ENCODE measurements at places on chromosomes 3 and 15. TPM values are rescaled to one million over a fixed set of nuclear protein-coding genes. Genes with fewer than 3 reads are reported as not detected.

DNA sequence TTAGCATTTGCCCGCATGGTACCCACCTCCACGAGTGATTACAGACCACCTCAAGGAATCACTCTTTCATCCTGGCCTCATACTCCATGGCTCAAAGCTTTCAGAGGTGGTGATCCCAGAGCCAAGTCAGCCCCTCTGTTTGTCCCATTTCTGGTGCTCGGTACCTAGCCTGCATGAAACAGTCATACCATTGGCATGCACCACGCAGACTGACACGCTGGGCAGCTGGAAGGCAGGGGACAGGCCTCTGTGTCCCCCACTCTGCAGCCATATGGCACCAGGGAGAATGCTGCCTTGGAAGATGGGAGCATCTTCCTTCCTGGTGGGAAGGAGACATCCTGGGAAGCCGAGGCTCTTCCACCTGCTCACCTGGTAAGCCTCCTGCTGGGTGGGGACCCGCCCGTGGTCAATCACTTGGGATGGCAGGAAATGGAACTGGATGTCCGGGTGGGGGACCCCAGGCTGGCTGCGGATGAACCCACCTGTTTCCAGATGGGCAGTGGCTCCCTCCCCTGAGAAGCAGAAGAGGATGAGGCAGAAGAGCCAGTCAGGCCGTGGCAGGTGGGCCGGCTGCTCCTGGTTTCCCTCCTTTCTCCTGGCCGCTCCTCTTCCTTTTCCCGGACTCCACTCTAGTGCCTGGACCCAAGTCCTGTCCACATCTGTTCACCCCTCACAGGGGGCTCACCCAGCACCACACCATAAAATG, 26.9 kb downstream of the CHDH start:
- no peak for DNase-seq

A4GNT gene
- polyA plus RNA-seq: not detected

SMCO1 gene
- polyA plus RNA-seq: 1.8 TPM

TMEM212 gene
- polyA plus RNA-seq: not detected

DNA sequence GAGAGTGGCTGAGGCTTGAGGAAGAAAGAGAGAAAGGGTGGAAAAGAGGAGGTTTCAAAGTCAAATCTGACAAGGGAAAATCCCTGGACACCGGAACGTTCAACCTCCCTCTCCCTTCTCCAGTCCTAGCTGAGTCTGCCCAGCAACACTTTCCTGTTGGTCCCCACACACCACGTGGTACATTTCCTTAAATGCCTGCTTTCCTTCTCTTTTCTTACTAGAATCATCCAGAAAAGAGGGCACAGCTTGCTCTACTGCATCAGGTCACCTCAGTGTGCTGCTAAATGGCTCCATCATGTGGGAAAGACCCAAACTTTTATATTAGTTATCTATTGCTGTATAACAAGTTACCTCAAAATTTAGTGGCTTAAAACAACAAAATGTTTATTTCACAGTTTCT, 181.2 kb downstream of the NECTIN3 start:
- peak; percentile 11 for DNase-seq

DNA sequence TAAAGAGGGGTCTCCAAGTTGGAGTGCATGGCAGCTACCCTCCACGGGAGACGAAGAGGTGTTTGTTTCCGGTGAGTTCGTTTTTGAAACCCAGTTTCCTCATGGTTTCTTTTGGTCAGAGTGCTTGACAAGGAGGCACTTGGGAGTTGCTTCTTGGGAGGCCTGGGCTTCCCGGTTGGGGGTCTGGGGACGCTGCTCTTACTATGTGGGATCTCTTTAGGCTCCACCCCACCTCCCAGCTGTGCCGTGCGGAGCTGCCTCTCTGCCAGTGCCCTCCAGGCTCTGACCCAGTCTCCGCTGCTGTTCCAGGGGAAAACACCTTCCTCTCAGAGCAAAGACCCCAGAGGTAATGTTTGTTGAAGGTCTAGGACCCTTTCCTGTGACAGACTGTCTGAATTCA, 29.6 kb downstream of the KIF7 start:
- DNase-seq: no peak

RFC4 gene
- polyA plus RNA-seq: 30.7 TPM

GRCh38 chr3:118447339-118447738, 587.3 kb downstream of the IGSF11 start:
- DNase-seq: no peak

- DNase-seq: peak; percentile 32
These were observed 1.0 kb downstream of the NGRN start for GRCh38 chr15:90266485-90266884.

DNA sequence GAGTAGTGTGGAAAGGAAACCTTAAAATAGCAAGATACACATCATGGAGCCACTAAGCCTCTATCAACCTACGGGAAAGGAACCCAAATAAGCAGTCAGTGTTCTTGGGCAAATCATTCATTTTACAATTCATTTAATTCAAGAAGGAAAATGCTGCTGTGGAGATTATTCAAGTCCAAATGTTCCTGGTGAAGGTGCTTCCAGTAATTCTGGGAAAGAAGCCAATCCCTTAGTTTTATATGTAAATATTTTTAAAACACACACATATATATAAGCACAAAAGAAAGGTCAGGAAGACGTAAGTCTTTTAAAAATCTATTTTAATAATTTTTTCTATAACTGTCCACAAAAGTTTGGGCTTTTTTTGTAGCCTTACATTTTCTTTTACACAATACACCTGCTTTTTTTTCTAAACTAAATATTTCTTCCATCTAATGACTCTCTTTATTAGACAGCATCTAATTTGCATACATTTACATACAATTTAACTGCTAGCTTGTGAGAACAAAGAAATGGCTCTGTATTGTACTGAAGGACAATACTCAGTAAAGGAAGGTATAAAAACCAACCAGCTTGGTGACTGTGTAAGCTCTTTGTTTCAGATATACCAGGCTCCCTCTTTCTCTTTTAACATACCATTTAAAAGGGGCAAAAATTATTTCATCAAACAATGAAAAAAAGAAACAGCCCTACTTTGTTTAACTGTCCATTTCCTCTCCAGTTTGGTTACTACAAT, 269.5 kb downstream of the ZBTB20 start:
- DNase-seq: peak; percentile 36

NANOGP8 gene
- not detected for polyA plus RNA-seq

GRCh38 chr3:48467110-48467454, 20.5 kb downstream of the ATRIP start:
- no peak for DNase-seq

DNA sequence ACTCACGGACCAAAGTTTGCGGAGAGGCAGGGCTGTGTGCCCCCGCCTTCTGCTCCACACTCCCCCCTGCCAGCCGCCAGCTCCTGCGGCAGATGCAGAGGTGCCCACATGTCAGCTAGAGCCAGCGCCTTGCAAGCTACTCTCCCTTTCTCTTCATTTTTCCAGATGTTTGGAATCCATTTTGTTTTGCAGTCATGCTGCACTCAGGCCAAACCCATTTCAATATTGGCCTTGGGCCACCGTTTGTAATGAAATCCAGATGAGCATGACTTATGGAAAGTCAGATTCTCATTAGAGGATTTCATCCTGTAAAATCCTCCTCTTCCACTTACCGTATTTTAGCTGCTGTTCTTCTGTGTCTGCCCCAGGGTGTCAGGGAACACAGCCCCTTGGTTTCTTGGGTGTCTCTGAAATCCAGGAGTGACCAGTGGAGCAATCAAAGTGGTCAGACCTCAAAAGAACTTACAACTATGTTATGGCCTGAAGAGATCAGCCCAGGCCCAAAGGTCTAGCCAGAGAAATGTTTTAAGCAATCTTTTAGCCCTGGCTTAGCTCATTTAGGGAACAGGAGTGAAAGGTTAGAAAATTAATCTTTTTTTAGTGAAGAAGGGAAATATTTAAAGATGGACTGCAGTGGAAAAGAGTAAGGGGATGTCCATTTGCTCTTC, 65.8 kb downstream of the AAGAB start:
- peak; percentile 98 for DNase-seq

SYNPR gene
- polyA plus RNA-seq: not detected

FOXB1 gene
- polyA plus RNA-seq: not detected

CD80 gene
- not detected for polyA plus RNA-seq

Measured in muscle of leg (tissue), 16 donors.